ENCODE measurements at places on chromosomes 6 and 20. TPM values are rescaled to one million over a fixed set of nuclear protein-coding genes. Genes with fewer than 3 reads are reported as not detected.
A peak's percentile ranks its signal among the peaks of the same experiment; 100 is the strongest.

DNA sequence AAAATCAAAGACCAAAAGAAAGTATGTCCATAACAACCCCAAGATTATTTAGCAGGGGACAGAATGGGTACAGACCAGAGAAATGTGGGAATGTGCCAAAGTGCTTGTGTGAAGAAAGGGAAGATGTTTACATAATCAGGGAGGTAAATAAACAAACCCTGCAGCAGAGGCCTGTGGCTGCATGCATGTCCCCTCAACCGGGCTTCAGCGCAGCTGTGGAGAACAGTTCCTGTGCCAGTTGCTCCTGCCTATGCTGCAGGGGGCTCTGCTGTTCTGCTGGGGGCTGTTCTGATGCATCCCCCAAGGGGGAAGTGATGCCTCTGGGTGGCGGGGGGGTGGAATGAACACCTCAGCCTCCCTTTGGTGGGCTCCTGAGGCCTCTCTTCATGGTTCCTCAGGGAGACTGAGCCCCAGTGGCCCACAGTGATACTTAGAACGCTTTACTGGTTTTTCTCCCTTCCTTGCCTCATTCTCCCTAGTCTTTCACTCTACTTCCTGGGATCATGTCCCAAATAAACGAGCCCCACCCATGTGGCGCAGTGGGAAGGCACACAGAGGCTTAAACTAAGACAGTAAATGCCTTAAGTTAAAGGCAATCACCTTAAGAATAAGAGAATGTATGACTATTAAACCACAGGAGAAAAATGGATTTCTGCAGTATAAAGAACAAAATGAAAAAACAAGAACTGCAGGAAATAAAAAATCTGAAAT is 23.0 kb downstream of the RAB23 start:
- peak; percentile 34 for DNase-seq

DNA sequence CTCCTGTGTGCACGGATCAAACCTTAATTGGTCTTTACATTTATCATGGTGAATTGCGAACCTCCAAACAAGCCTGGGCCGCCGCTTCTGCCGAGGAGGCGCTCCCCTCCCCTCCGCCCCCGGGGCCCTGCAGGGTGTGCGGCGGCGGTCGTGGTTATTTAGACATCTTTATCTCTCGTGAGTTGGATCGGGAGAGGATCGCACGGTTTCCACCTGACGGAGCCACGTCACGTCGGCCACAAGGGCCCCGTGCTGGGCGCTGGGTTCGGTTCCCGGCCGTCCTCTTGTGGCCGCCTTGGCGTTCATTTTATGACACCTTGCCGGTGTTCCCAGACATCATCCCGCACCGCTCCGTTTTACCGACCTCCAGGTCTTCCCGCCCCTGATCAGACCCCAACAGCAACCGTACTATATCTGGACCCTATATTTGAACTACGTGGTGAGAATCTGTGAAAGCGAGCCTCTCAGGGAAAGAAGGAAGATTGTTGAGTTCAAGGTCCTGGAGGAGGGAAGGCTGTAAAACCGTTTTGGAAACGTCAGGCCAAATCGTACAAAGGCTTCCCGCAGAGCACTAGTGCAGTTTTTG is 1.3 kb upstream of the CNR1 start:
- no peak for DNase-seq

DNA sequence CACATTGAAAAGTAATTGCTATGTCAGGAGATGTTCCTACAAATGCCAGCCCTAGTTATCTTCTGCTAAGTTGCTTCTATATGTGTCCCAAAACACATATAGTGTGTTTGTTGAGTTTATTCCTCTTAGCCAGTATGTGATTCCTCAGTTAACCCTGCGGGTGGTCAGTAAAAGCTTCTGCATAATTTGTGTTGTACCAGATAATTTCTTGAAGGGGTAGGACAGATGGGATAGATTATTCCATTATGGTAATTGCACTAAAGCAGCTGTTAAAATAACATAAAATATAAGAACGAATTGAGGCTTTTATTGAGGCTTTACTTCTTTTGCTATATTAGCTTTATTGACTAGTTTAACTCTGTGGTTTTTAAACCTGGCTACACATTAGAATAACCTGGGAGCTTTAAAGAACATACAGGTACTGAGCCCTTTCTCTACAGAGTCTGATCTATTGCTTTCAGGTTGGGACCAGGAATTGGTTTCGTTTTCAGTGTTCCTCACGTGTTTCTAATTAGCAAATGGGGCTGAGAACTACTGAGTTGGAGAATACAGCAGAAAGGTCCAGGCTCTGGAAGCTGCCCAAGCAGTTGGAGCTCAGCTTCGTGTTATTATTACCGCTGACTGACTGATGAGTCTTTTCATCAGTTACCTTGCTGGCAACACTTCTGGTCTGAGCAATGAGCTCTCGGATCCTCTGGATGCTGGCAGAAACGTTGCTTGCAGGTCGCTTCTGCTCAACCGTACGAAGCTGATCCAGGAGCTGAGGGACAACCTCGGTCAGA is 56.9 kb downstream of the FAM229B start:
- no peak for DNase-seq

GRCh38 chr20:47872341-47872740 is 87.1 kb upstream of the SULF2 start:
- DNase-seq: no peak

DNA sequence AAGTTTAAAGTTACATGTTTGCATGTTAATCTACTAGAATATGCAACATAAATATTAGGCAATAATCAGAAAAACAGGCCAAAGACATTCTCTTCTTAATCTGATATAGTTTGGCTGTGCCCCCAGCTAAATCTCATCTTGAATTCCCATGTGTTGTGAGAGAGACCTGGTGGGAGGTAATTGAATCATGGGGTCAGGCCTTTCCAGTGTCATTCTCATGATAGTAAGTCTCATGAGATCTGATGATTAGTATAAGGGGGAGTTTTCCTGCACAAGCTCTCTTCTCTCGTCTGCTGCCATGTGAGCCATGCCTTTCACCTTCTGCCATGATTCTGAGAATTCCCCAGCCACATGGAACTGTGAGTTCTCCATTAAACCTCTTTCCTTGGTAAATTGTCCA is 1241.7 kb upstream of the ADGRB3 start:
- DNase-seq: no peak

GRCh38 chr6:147176795-147177194 is 27.4 kb upstream of the STXBP5 start:
- no peak for DNase-seq

DNA sequence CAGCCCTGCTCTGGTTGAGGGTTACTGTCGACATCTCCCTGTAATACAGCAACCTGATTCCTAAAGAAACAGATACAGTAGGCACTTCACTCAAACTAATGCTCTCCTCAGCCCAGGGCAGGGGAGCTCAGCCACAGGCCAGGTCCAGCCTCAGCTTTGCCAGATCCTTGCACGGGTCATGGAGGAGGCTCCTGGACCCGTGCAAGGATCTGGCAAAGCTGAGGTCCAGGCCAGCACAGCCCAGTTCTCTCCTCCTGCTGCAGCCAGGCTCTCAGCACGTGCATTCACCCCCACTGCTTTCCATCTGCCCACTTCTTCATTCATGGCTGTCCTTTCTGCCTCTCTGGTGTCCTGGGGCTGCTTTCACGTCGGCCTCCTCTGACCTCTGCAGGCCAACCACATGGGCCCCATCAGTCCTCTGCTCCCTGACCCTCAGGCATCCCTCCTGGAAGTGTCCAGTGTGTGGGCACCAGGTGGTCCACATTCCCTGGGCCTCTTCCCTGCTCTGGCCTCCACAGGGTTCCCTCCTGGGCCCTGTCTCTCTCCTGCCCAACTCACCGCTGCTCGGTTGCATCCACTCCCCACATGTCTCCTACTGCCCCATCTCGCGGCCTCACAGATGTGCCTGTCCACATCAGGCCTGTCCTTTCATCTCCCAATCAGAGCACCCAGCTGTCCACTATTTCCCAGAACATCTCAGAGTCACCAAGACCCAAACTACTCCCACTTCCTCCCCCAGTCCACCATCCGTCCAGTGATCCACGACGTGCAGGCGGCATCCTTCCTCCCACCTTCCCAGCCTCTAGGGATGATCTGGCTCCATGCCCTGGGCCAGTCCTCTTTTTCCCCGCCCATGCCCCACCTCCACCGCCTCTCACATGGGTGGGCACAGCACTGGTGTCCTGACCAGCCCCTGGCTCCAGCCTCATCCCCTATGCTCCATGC is 11.8 kb upstream of the CD93 start:
- no peak for DNase-seq

- no peak for DNase-seq
Observed at GRCh38 chr20:47237715-47238114, 118.8 kb downstream of the ZMYND8 start.

GRCh38 chr6:104705916-104706442 is 153.7 kb downstream of the HACE1 start:
- no peak for DNase-seq

GRCh38 chr20:23193801-23194384 is 107.8 kb upstream of the CD93 start:
- DNase-seq: peak; percentile 33

GRCh38 chr20:63969838-63970713 is at the start of gene ZNF512B:
ZNF512B (minus strand) TSS chr20:63969930; CDS start chr20:63967950, 1,980 bp downstream.
- peak; percentile 55 for DNase-seq

DNA sequence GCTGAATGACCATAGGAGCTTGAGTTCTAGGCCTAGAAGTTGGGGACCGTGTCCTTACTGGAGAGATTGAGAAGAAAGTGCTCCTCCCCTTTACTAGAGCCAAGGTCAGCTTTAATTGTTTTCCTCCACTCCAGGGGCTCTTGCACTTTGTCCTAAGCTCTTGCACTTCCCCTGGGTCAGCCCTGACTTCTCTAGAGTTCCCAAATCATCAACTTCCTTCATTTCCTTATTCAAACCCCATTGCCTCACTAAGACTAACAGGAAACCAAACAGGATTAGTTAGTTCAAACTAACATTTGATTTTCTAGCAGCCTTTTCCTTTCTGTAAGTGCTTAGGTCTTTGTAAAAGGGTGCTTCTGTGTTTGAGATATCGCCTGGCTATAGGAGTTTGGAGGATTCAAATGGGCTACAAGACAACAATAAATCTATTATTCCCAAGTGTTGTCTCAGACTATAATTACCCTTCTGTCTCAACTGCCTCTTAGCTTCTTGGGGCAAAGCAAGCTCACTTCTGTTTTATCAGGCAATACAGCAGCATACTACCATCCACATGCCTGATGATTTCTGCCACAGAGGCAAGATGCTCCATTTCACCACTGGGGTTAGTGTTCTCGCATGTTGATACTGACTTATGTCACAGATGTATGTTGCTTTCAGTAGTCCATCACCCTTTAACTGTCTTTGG is 12.8 kb upstream of the DTNBP1 start:
- DNase-seq: no peak

- DNase-seq: no peak
Observed at GRCh38 chr20:1267809-1268374, 1.8 kb downstream of the SNPH start.

DNA sequence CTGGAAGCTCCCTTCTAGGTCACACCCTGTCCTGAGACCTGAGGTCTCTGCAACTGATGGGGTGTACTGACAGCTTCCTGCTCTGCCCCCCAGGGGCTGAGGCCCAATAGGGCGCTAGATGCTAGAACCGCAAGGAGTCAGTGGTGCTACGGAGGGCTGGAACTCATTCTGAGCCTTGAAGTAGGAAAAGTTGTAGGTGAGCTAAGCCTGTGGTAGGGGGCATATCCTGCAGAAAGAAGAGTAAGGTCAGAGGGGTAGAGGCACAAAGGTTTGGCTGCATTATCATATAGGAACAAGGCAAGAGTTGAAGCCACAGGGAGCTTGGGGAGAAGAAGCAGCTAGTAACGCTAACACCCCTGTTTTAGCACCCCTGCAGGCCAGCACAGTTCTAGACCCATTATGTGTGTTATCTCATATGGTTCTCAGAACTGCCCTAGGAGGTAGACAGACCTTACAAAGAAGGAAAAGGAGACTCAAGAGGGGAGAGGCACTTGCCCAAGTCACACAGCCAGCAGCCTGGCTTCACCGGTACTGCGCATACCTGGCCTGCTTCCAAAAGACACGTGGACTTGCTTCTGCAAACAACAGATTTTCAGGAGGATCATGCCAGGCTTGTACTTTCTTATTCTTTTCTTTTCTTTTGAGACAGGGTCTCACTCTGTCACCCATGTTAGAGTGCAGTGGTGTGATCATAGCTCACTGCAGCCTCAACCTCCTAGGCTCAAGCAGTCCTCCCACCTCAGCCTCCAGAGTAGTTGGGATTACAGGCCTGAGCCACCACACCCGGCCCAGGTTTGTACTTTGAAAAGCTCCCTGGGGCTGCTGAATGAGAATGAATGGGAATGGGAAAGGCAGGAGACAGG is 156.1 kb downstream of the MRPL14 start:
- no peak for DNase-seq

- DNase-seq: peak; percentile 43
Observed at GRCh38 chr6:127518710-127519468, at the start of gene MTCL3. MTCL3 (minus strand) TSS chr6:127519335.

DNA sequence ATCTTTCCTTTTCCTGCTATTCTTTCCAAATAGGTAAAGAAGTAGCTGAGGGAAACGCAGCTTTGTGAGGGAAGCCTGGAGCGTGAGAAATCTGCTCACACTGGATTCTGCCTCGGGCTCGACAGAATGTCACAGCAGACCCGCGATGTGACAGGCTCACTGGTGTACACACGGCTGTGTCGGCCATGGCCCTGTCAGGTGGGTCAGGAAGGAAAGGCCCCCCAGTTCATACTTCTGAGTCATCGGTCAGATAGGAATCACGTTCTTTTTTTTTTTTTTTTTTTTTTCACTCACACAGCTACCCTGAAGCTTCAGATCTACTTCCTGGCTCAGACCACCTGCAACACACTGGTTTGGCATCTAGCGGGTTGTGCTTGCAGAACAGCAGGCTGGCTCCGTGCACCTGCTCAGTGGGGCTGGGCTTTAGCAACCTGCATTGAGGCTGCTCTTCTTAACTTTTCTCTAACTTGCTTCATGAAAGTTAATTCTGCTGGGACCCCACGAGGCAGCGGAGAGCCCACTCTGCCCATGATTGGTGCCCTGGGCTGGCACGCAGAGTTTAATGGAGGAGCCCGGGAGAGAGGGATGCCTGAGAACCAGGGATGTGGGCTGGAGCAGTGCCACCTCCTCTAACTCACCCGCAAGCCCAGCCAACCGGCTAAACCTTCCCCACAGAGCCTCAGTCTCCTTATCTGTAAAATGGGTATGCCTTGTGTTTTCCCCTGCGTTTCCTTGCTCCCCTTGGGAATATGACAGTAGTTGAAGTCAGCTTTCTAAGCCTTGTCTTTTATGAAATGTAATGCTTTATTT is 61.5 kb upstream of the FNDC1 start:
- DNase-seq: no peak

- DNase-seq: no peak
Observed at GRCh38 chr6:29917857-29918256, 24.5 kb upstream of the HLA-A start.

DNA sequence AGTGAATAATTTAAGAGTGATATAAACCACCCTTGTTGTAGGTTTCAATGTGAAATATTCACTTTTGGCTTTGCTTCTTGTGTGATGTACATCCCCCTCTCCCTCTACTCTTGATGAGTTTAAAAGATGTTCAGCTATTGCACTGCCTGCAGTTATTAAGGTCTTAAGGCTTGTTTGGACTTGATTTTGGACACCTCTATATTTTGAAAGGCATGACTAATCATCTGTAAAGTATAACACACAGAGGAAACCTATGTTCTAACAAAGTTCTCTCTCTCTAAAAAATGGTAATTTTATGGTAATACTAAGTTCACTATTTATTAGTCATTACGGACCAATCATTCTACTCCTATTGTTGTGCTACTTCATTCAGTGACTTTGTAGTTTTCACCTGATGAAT is 1719.9 kb downstream of the GRIK2 start:
- DNase-seq: no peak

The RNF217 gene
- total RNA-seq: 25.3 TPM

The PI16 gene
- total RNA-seq: 1.5 TPM

The CDH4 gene
- 0.25 TPM for total RNA-seq

The GDAP1L1 gene
- 0.90 TPM for total RNA-seq

The ADGRF1 gene
- total RNA-seq: not detected

The RFX6 gene
- not detected for total RNA-seq

The SNPH gene
- 7.7 TPM for total RNA-seq

The BCAS1 gene
- 2.3 TPM for total RNA-seq

The SLC17A1 gene
- not detected for total RNA-seq

The ACTL10 gene
- 2.5 TPM for total RNA-seq
